Cardiac fibroblast (primary cell): ENCODE measurements at places on chromosomes 4 and X.
A peak's percentile ranks its signal among the peaks of the same experiment; 100 is the strongest.

GRCh38 chr4:145351922-145352321, 129.7 kb upstream of the SMAD1 start:
- DNase-seq: no peak

DNA sequence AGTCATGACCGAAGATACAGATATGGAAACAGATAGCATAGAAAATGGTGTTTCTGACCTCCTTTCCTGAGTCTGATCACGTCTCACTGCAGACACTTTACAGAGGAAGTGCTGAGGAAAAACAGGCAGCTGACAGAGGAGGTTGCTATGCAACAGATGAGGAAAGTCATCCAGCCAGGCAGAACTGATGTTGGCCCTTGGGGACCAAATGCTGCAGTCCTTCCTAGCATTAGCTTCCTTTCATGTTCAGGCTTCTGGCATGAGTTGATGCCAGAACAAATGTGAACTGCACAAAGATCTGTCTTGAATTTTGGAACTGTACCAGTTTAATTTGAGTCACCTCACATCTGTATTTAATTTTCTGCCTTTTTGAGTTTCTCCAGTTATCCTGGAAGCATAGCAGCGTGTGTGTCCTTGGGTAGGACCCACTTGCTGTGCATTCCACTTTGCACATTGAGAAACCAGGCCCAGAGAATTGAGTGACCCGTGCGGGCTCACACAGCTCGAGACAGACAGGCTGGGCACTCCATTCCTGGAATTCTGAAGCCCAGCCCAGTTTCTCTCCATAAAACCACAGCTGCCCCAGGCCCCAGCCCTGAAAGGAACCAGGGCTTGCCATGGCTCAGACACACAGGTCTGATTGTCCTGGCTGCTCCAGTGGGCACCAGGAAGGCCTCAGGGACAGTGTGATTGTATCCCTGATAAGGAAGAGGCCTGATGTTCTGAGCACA, 1.4 kb upstream of the MAGED1 start:
- peak; percentile 82 for DNase-seq

- DNase-seq: peak; percentile 68
Measured at GRCh38 chr4:751676-752075, 46.0 kb downstream of the PCGF3 start.

DNA sequence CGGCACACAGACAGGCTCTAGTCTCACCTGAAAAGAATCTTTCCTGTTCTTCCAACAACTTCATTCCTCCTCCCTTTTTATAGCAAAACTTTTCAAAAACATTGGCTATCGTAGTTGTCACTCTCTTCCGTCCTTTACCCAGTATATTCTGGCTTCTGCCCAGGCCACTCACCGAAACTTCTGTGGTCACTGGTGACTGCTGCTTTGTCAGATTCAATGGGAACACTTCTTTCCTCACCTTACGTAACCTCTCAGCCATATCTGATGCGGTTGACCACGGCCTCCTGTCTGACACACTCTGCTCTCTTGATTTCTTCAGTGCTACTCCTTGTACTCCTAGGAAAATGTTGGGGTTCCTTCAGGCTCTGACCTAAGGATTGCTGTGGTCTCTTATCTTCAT, 9.2 kb upstream of the RNF150 start:
- DNase-seq: no peak

- DNase-seq: no peak
Measured at GRCh38 chr4:119982756-119983155, 83.9 kb downstream of the MAD2L1 start.

DNA sequence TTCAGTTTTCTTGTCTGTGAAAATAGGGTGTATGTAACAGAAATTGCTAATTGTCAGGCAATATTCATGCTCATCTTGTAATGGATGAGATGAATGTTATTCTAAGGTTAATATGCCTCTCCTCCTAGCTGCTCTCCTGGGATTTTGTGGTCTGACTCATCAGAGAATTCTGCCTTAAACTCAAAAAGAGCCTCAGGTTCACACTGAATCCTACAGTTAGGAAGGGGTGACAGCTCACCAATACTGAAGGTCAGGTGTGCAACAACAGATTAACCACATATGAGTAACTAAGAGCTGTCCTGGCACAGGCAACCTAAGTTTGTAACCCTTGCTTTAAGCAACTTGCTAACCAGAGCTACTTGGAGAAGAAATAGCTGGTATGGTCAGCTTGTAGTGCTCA, 197.7 kb downstream of the SPATA18 start:
- DNase-seq: peak; percentile 52

- no peak for DNase-seq
Measured at GRCh38 chr4:6362243-6362885, 92.7 kb downstream of the WFS1 start.

DNA sequence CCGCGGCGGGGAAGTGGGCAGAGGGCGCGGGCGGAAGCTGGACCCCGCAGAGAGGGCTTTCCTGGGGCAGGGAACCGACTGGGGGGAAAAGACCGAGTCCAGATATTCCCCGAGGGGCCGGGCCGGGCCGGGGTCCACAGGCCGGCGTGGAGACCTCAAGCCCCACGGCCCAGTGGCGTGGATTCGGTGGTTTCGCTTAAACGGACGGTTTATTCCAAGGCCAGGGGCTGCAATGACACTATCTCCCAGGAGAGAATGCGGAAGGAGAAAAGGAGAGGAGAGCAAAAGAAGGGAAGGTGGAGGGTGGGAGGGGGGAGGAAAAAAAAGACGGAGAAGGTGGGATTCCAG, 10.8 kb downstream of the ARX start:
- DNase-seq: no peak

DNA sequence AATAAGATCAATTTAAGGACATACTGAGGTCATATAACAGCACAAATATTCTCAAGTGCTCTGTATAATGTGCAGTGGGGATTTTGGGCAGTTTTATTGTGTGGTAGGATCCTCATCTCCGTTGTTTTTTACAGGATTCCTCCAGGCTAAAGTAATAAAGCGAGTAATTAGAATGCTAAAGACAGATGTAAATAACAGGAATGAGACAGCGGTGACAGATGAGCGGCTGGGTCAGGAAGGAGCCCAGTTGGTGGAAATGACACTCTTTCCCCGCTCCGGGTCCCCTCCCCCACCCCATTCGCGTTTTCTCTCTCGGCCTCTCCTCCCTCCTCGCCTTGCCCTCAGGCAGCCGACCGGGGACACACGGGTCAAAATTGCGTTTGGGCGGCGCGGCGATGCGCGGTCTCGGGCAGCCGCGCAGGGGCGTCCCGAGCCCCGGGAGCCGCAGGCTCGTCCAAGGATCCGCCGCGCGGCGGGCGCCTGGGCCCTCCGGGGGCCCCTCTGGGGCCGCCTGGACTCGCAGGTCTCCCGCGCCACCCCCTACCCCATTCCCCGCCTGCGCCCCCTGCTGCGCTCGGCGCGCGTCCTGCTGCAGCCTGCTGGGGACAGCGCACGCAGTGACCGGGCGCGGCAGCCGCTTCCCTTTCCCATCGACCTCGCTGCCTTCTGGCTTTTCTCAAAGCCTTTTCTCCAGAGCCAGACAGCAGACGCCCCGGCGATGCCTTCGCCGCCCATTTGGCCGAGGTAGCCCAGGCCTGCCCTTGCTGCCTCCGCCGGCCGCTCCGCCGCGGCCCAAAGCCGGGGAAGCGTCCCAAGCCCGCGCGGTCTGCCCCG, 16.2 kb downstream of the POU4F2 start:
- DNase-seq: peak; percentile 12

DNA sequence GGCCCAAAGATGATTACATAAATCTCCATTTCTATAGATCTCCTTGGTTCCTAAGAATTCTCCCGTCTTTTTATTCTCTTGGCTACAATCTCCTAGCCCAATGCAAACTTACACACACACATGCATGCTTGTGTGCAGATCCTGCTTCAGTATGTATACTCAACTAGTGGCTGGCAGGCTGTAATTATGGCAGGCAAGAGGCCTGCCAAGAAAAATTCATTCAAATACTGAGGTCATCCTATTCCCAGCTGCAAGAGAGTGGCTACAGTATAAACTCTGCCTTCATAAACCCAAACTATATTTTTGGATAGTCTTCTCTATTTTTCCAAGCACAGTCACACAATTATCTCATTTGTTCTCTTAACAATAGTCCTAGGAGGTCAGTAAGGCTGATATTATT, 95.2 kb downstream of the SHROOM4 start:
- peak; percentile 17 for DNase-seq

- no peak for DNase-seq
Measured at GRCh38 chrX:125236955-125237354, 82.7 kb upstream of the TEX13C start.

GRCh38 chr4:118155516-118155915, 121.2 kb downstream of the NDST3 start:
- no peak for DNase-seq

- no peak for DNase-seq
Measured at GRCh38 chr4:175166020-175166419, 247.9 kb downstream of the ADAM29 start.

- peak; percentile 43 for DNase-seq
Measured at GRCh38 chr4:56668267-56668666, 12.8 kb downstream of the HOPX start.

GRCh38 chrX:9461087-9461486, 3.8 kb upstream of the TBL1X start:
- DNase-seq: no peak

DNA sequence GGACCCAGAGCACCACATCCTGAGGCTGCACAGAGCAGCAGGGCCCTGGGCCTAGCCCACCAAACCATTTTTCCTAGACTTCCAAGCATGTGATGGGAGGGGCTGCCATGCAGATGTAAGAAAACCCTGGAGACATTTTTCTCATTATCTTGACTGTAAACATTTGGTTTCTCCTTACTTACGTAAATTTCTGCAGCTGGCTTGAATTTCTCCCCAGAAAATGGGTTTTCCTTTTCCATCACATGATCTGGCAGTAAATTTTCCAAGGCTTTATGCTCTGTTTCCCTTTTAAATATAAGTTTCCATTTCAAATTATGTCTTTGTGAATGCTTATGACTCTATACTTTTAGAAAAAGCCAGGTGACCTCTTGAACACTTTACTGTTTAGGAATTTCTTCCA, 945.9 kb upstream of the NDST4 start:
- DNase-seq: no peak

GRCh38 chrX:142828129-142828528, 197.6 kb upstream of the SPANXN4 start:
- no peak for DNase-seq

DNA sequence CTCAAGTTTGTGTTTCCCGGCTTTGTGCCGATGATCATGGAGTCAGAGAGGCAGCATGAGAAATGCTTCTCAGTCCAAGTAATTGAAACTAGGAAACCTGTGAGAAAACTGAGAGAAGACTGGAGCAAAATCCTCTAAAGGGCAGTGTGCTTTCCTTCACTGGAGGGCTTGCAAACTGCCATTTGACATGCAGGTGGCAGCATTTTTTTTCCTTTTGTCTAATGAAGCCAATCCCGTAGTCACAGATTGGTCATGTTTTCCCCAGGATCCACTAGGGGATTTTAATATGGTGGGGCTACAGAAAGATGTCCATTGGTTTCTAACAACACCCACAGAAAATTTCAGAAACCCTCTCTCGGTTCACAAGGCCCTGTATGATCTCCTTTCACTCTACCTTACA, 117.4 kb upstream of the NUDT10 start:
- no peak for DNase-seq

DNA sequence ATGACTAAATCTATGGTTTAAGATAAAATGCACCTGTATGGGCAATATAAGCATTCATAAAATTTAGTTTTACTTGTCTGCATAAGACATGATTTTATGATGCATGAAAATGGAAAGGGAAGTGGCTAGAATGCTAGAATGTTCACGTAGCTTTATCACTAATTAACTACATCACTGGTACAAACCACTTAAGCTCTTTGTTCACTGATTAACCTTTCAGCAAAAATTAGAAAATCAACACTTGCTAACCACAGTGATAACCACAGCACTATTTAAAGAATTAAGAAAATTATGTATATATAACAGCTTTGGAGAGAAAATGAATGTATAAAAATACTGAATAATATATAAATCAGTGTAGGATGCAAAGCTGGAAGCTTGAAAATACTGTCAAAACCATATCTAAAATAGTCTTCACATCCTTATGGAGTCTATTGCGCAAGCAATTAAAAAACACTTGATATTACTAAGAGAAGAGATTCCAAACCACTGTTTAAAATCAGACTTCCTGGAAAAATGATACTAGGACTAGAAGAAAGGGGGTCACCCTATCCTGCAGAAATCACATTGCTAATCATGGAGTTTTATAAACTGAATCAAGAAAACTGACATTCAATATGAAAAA, 51.9 kb downstream of the EFHC2 start:
- no peak for DNase-seq

- DNase-seq: no peak
Measured at GRCh38 chrX:44550563-44550962, 7.9 kb upstream of the FUNDC1 start.

- no peak for DNase-seq
Measured at GRCh38 chr4:95798727-95799126, 41.2 kb upstream of the PDHA2 start.

- no peak for DNase-seq
Measured at GRCh38 chr4:128355305-128355704, 67.7 kb upstream of the PGRMC2 start.

GRCh38 chrX:79138658-79139241, 5.7 kb upstream of the GPR174 start:
- no peak for DNase-seq

- peak; percentile 13 for DNase-seq
Measured at GRCh38 chr4:150063128-150063527, 15.1 kb upstream of the DCLK2 start.

DNA sequence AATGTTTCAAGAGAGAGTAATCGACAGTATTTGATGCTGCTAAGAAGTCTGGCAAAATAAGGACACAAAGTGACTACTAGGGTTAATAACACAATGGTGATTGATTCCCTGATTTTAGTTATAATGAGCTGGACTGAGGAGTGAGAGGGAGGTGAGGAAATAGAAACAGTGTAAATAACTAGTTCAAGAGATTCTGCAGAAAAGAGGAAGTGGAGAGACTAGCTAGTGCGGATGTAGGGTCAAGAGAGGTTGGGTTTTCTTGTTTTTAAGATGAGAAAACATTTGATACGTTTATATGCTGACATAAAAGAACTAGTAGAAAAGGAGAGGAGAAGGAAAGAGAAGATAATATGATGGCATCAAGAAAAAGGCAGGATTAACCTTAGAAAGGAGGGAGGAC, 12.2 kb upstream of the TRPC5 start:
- no peak for DNase-seq

DNA sequence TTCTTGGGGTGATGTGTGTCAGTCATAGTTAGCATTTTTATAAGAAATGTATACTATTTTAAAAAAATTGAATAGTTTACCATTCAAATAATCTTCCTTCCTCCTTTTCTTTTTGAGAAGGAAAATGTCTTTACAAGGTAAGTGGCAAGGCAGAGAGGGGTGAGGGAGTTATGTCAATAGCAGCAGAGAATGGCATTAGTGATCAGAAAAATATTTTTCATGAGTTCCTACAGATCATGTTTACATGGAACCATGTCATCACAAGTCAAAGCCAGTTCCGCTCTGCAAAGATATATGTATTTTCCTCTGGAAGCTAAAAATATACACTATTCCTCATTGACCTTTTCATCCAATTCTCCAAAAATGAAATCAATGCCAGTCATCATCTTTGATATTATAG, 67.3 kb downstream of the PTPN13 start:
- DNase-seq: no peak

- DNase-seq: no peak
Measured at GRCh38 chr4:105894660-105895582, at the start of gene NPNT. NPNT (plus strand) TSS chr4:105895471; CDS start chr4:105895653, 182 bp downstream.

GRCh38 chrX:64338296-64338695, 57.0 kb downstream of the MTMR8 start:
- no peak for DNase-seq

GRCh38 chrX:71815121-71815905, 52.2 kb downstream of the CXorf49B start:
- peak; percentile 0 for DNase-seq
